ENCODE measurements at places on chromosomes 6 and 20.

DNA sequence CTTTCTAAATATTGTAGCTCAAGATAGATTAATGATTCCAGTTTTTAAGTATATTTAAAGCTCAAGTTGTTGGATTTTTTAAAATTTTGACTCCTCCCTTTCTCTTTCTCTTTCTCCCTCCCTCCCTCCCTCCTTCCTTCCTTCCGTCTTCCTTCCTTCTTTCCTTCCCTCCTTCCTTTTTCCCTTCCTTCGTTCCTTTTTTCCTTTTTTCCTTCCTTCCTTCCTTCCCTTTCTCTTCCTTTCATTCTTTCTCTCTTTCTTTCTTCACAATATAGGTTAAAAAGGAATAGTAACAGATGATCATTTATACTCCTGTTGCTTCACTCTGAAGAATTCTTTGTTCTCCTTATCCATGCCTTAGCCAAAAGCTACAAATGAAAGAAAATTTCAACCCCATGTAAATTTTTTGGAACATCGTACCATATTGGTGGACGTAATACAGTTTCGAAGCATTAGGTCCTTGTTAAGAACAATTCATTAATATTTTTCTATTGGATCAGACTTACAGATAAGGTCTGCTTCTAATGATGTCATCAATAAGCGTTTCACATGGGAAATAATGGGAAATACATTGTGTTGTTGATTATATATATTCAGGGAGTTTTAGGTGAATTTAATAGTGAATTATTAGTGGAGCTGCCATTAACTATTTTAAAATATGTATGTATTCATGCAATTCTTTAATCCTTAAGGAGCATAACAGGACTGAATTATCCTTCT, 139.6 kb upstream of the SLC35B3 start:
- no peak for DNase-seq

DNA sequence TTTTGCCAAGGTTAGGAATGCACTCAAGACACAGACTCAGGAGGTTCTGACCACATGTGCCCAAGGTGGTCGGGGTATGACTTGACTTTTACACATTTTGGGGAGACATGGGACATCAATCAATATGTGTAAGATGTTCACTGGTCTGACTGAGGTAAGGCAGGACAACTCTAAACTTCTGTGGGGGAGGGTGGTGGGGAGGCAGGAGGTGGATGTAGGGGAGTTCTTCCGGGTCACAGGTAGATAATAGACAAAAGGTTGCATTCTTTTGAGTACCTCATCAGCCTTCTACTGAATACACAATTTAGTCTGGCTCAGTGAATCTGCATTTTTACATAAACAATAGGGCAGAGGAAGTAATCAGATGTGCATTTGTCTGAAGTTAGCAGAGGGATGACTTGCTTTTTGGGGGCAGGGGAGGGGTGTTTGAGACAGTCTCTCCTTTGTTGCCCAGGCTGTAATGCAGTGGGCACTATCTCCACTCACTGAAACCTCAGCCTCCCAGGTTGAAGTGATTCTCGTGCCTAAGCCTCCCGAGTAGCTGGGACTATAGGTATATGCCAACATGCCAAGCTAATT, 10.9 kb downstream of the ECHDC1 start:
- DNase-seq: no peak

DNA sequence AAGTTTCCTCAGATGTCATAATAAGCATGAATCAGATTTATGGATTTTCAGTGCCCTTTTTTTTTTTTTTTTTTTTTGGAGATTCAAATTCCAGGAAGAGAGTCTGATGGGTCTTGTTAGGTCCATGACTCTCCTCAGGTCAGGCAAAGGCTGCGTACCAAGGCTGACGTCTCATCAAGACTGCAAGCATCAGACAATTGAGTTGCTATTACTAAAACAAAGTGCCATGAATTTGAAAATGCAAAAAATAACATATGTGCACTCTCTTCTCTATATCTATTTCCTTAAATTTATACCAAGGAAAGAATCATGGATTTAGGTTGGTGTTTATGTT, 134.7 kb downstream of the FAM83B start:
- no peak for DNase-seq

DNA sequence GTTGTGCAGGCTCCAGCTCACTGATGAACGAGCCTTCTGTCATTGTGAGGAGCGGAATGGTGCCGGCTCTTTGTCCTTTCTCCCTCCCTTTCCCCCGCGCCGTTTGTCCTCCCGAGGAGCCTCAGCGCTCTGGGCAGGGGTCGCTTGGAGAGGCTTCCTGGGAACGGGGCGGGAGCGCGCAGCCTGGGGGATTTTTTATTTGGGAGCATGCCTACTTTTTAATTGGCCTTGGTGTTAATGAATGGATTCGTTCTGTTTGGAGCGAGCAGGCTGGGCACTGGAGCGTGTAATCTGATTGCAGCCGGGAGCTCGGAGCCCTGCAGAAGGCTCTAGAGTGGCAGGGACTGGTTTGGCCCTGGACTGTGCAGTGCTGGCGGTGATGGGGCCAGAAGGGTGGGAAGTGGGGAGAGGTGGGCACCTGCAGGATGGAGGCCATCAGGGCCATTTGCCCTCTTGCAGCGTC, 118.8 kb downstream of the CDH4 start:
- no peak for DNase-seq

GRCh38 chr6:36198986-36199385, 2.4 kb downstream of the BRPF3 start:
- DNase-seq: no peak

All from cortex of kidney (tissue), 1 donor.